ENCODE measurements at places on chromosomes 16 and 17.

DNA sequence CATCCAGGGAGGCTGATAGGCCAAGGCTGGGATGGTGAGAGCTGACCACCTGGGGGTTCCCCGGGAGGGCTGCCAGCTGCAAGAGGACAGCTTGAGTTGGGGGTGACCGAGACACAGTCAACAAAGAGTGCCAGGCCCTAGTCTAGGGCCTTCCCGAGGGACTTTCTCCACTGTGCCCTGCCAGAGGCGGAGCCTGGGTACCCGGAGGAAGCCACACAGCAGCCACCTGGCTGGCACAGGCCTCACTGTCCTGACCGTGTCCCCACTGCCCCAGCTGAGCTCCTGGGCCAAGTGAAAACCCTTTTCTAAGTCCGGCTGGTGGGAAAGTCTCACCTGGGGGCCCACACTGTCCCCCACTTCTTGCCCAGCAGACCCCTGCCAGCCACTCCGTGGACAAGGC lies 71.9 kb upstream of the GSE1 start:
- DNase-seq: no peak

DNA sequence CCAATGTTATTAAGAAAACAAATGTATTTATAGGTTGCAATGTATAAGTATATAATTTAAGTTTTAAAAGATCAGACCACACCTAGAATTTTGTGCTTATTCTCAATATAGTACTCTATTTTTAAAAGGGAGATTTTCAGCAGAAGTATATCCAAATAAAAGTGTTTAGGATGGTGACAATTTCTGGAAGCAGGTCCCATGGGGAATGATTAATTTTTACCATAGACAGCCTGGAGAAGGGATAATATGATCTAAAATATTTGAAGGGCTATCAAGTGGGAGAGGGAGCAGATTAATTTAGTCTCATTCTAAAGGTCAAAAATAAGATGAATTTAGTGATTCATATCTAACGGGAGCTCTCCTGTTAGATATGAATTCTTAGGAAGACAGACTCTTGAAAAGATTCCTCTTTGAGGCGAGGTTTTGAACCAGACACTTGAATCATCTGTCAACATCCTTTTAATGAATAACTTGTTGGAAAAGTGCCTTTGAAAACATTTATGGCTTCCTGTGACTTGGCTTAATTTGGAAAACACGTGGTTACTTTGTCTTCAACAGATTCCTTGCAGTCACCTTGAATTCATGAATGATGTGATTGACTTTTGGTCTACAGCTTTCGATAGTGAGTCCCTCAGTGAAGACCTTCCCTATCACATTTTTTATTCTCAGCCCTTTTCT lies 29.3 kb upstream of the SMIM36 start:
- no peak for DNase-seq

DNA sequence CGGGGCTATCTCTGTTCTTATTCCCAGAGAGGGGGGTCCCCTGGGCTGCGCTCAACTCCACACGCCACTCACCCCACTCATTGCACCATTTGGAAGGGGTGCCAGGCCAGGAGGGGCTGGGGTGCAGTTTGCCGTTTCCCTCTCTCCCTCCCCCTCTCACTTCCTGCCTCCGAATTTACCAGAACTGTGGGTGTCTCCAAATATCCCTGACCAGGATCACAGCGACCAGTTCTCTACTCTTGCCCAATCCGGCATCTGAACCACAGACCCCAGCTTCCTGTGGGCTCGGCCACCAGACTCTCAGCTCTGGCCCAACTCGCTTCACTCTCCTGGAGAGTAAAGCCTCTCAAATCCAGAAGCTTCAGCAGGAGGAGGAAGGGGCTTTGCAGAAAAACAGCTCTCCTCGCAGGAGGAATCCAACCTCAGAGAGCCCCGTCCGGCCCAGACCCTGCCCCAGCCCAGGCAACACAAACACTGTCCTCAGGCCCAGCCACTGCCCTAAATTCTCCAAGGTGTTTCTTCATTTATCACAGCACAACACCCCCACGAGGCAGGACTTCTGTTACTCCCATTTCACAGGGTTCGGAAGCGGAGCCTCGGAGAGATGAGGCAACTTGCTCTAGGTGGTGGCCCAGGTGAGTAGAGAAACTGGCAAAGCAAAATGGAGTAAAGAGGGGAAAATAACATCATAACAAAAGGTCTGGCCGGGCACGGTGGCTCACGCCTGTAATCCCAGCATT lies 423 bp upstream of the ASGR2 start:
- DNase-seq: no peak

DNA sequence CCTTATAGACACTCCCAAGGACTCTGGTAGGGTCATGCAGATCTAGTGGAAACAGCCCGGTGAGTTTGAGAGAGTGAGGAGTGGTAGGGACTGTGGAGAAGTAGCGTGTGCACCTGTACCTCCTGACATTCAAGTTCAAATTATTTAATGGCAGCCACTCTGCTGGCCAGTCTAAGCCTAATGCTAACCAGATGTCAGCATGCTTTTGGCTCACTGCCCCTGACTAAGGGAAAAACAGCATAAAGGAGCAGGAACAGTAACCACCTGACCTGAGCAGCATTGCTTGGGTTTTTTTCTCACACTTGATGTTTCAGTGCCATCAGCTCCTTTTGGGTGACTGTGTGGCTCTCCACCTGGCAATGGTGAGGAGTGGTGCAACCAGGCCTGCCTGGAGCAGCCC lies 23.8 kb upstream of the SLC12A3 start:
- DNase-seq: no peak

- DNase-seq: no peak
Measured at GRCh38 chr17:80430446-80431245, 15.7 kb downstream of the ENDOV start.

DNA sequence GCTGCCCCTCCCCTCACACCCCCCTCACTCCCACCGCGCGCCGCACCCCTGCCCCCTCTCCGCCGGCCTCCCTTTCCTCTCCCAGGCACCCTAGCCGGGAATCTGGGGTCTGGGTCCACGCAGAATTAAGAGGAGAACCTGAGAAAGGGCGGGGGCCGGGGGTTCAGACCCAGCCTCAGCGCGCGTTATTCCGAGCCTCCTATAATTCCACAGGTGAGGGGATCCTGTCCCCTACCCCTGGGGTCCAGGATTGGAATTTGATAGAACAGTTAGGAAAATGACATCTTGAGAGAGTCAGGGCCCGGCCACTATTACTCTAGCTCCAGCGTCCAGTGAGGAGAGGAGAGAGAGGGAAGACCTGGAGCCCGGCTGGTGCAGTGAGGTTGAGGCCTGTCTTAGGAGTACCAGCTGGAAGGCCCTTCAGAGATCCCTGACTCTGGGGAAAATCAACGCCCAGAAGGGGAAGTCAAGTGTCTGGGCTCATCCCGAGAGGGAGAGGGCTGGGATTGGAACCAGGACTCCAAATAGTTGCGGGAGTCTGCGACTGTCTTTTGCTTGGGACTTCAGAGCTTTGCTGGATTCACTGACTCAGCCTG lies 17.3 kb downstream of the GRB7 start:
- no peak for DNase-seq

- peak; percentile 85 for DNase-seq
Measured at GRCh38 chr16:3027983-3028715, 4.3 kb downstream of the THOC6 start.

- no peak for DNase-seq
Measured at GRCh38 chr17:78641243-78641642, 64.0 kb upstream of the DNAH17 start.

GRCh38 chr16:83931556-83931955 lies 21.5 kb upstream of the OSGIN1 start:
- no peak for DNase-seq

DNA sequence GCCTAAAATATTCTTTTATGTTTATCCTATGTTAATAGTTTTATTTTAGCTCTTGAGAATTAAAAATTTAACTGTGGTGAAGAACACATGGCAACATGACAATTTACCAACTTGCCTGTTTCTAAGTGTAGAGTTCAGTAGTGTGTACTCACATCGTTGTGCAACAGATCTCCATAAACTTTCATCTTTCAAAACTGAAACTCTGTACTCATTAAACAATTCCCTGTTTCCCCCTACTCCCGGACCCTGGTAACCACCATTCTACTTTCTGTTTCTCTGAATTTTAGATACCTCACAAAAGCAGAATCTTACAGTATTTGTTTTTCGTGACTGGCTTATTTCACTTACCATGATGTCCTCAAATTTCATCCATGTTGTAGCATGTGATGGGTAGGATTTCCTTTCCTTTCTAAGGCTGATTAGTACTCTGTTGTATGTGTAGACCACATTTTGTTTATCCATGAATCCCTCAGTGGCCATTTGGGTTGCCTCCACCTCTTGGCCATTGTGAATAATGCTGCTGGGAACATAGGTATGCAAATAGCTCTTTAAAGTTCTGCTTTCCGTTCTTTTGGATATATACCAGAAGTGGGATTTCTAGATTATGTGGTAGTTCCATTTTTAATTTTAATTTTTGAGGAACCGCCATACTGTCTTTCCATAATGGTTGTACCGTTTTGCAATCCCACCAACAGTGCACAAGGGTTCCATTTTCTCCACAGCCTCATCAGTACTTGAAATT lies 17.4 kb downstream of the IST1 start:
- no peak for DNase-seq

DNA sequence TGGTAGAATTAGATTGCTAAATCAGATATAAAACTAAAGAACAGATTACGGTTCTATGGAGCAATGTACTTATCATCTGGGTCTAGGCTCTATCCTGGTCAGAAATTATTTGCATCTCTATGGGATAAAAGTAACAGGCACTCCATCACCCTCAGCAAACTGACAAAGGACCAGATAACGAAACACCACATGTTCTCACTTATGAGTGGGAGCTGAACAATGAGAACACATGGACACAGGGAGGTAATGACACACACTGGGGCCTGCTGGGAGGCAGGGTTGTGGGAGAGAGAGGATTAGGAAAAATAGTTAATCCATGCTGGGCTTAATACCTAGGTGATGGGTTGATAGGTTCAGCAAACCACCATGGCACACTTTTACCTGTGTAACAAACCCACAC lies 61.9 kb downstream of the MPHOSPH6 start:
- DNase-seq: no peak

GRCh38 chr17:79019632-79020584 lies 4.1 kb upstream of the C1QTNF1 start:
- peak; percentile 68 for DNase-seq

- DNase-seq: no peak
Measured at GRCh38 chr17:80621997-80622357, 77.3 kb downstream of the RPTOR start.

GRCh38 chr17:57823469-57824401 lies 26.1 kb downstream of the MRPS23 start:
- peak; percentile 43 for DNase-seq

DNA sequence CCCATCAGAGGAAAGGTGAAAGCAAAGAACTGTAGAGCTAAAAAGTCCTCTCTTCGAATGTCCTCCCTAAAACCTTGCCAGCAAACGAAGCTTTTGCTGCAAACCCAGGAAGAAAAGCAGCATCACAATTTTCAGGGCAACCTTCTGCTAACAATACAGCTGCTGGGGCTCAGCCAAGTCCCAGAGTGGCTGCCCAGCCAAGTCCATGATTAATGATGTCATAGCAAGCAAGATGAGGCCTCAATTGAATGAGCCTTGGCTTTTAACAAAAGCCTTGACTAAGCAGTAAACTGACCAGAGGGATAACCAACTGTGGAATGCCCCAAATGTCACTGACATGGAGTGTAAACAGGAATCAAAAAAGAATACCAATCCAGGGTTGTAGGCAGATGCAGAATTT lies 342.7 kb downstream of the PMP22 start:
- no peak for DNase-seq

DNA sequence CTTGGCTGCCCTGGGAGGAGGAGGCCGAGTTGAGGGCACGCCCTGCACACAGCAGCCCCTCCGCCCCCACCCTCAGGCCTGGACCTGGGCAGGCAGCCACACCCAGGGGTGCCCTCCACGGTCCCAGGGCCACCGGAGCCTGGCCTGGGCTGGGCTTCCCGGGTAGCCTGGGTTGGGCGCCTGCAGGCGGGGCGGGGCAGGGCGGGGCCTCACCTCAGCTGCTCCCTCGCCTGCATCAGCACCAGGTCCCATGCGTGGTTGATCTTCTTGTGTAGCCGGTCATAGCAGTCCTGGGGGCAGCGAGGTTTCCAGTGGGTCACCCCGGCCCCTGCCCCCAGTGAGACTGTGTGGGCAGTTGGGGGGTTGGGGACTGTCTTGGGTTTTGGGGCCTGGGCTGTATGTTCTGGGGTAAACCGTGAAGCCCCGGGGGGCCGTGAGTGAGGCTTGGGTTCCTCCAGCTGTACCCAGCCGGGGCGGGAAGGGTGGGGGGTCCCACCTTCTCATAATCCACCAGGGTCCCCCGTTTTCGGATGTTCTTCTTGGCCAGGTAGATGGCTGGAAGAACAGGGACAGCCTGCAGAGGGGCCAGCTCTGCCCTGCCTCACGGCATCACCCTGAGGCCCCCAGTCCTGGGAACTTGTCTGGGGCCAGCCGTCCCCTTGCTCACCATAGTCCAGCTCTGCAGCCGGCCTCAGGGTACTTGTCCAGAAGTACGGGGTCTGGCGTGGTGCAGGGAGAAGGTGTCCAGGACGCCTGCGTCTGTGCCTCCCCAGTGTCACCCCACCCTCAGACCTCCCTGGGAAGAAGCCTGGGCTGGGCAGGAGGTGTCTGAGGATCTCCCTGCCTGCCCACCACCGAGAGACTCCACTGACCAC lies 2.0 kb downstream of the RGS11 start:
- DNase-seq: no peak

DNA sequence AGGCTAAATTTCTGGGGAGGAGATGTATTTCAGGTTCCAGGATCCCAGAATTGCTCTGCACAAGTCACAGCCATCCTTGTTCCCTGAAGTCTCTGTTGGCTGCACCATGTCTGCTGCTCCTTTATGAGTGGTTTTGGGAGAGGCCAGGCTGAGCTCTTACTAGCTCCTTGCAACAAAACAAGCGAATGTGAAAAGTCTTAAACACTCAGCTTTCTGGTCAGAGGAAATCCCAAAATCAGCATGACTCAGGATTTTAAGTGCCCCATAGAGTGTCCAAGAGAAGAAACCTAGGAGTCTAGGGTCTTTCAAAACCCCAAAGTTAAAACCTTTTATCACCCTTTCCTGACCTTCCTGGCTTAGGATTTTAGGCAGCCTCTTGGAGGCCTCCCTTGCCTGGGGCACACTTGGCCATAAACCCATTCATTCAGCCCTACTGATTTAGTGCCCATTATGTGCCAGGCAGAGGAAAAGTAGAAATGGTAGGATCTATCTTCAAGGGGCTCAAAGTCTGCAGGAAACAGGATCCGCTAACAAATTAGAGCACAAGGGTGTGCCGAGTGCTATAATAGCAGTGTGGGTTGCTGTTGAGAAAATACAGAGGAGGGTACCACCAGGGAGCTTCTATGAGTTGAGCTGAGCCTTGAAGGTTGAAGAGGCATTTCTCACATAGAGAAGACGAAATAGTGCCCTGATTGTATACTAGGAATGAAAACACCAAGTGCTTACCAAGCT lies 36.9 kb downstream of the SOST start:
- DNase-seq: no peak

GRCh38 chr16:282491-282890 lies 473 bp upstream of the PDIA2 start:
- DNase-seq: no peak

- no peak for DNase-seq
Measured at GRCh38 chr17:27496005-27496404, 39.8 kb downstream of the KSR1 start.

GRCh38 chr17:46197530-46197929 lies 4.3 kb upstream of the KANSL1 start:
- DNase-seq: no peak

Data from COR-L47 (cell line).